ENCODE measurements at places on chromosomes 11 and 22. TPM values are rescaled to one million over a fixed set of nuclear protein-coding genes. Genes with fewer than 3 reads are reported as not detected.

DNA sequence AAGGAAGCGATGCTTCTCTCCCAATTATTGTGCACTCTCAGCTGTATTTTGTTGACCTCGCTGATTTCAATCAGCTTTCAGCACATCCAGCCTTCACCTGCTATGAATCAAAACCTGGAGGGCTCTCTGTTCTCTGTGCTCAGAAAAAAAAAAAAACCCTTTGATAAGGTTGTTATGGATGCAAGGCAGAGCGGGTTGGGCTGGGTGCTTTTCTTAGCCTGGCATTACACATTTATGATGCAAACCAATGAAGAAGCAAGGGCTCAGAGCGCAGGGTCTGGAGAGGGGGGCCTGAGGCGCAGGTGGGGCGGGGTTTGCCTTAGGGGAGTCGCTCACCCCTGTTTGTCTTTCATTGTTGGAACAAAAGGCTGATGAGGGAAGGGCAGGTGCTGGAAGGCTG is 86.0 kb upstream of the CADM1 start:
- DNase-seq, result no peak

DNA sequence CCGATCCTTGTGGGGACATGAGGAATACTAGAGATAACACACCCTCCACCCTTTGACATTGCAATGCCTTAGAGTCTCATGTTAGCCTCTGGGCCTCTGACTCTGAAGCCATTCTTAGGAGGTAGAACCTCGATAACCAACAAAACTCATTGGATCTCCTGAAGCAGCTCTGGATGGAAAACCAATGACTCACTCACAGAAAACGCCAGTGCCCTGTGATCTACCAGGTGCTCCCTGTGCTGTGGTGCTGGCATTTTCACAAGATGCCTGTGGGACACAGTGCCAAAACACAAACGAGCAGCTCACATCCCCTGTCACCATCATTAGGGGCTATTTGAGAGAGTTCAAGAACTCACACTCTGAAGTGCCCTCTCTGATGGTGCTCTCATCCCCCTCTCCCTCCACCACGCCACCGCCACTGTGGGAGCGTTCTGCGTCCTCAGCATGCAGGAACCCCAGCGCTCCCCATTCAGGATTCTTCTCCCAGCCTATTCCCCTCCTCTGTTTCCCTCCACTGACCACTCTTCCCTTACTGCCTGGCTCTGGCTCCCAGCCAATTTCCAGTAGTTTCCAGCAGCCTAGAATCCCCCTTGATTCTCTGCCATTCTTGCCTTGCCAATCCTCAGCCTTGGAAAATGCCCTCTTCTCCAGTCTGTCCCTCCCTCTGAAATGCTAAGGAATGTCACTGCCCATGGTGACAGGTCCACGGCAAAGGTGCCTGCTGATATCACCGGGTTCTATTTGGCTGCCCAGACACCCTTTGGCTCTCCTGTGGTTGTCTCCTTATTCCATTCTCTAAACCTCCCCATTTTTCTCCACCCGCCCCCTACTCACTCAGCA is 4.7 kb upstream of the POLD4 start:
- DNase-seq, result peak; percentile 54

The OTOG gene
- not detected for total RNA-seq

- no peak for DNase-seq
Observed at GRCh38 chr22:38419121-38419857, 35.7 kb downstream of the KCNJ4 start.

The TMPRSS13 gene
- total RNA-seq, result not detected

The OR52E8 gene
- total RNA-seq, result not detected

- DNase-seq, result no peak
Observed at GRCh38 chr11:115184901-115185300, 319.3 kb downstream of the CADM1 start.

The RAB39A gene
- not detected for total RNA-seq

The CCDC81 gene
- total RNA-seq, result 26.8 TPM

The ZNF280B gene
- 1.6 TPM for total RNA-seq

The RIC3 gene
- not detected for total RNA-seq

GRCh38 chr11:36711104-36711825 is 113.2 kb upstream of the RAG2 start:
- no peak for DNase-seq

- no peak for DNase-seq
Observed at GRCh38 chr22:39300186-39300830, 19.1 kb downstream of the RPL3 start.

DNA sequence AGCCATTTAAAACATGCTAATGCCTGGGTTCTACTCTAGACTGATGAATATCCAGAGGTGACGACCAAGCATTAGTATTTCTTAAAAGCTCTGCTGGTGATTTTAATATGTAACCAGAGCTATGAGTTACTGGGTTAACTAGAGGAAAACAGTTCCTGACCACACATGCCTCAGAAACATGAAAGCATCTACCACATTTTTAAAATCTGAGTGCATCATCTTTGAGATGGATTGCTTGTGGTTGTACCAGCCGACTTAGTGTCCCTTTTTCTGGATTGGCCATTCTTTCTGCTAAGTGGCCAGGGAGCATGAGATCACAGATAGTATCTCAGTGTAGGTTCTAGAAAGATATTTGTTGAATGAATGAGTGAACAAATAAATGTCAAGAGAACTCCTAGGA is 152.4 kb downstream of the NTM start:
- DNase-seq, result no peak

The NUDT22 gene
- total RNA-seq, result 43.6 TPM

DNA sequence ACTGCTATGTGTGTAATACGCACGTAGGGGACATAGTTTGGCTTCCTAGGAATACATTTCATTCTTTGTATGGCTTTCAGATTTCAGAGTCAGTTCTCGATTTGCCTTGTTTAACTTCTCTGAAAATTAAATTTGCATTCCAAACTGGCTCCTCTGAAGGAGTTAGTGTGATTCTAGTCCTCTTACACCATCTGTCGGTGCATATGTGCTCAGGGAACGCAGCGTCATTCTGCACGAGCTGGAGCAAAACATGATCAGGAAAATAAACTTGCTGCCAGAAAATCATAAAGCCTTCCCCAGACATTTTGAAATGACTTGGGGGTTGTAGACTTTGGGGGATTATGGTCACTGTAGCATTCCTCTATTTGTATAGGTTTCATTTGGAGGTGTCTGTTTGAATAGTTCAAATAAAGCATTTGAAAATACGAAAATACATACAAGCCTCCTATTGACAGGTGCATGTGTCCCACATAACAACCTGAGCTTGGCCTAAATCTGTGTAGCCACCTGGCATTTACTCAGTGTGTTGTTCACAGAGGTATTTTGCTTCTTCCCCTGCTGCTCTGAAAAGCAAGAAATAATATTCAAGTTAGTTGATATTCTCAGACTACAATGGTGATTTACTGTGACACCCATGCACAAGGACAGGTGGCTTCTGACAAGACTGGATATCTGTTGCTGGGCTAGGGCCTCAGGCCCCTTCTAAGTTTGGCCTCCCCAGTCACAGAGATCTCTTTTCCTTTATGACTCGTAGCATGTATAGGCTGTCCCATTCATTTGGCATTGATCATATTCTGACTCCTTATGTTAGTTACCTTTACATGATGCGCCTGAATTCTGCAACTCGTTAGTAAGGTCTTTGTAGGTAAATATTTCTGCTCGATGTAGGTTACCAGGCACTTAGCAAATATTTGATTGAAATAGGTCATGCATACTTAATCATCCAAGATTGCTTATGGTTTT is 81.6 kb upstream of the SORL1-AS1 start:
- peak; percentile 32 for DNase-seq

- no peak for DNase-seq
Observed at GRCh38 chr11:108293229-108293628, 70.4 kb downstream of the ATM start.

The POU2AF1 gene
- total RNA-seq, result not detected

DNA sequence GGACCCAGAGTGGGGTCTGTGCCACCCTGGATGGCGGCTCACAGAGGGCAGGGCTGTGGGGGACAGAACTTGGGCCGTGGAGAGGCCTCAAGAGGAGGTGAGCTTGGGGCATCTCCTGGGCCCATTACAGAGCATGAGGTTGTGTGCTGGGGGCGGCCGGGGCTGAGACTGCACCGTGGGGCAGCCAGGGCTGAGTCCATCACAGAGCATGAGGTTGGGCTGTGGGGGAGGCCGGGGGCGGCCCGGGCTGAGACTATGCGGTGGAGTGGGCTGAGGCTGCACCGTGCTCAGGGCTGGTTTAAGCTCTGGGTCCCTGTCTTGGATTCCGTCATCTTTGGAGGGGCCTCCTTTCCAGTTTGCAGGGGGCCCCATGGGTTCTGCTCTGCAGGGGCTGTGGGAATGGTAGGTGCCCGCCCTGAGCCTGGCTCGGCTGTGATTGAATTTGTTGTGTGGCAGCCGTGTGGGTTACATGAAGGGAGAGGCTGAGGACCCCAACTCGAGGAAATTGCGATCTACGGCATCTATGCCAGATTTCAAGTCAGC is 38.1 kb upstream of the MUC5AC start:
- no peak for DNase-seq

- DNase-seq, result no peak
Observed at GRCh38 chr11:122007601-122008071, 108.4 kb downstream of the BLID start.

- DNase-seq, result peak; percentile 9
Observed at GRCh38 chr22:37121887-37122591, 12.5 kb upstream of the TMPRSS6 start.

GRCh38 chr11:75270896-75271418 is 30.4 kb downstream of the TPBGL start:
- peak; percentile 20 for DNase-seq

The ABTB2 gene
- 3.9 TPM for total RNA-seq

- DNase-seq, result no peak
Observed at GRCh38 chr11:133762538-133762937, 82.8 kb downstream of the SPATA19 start.

DNA sequence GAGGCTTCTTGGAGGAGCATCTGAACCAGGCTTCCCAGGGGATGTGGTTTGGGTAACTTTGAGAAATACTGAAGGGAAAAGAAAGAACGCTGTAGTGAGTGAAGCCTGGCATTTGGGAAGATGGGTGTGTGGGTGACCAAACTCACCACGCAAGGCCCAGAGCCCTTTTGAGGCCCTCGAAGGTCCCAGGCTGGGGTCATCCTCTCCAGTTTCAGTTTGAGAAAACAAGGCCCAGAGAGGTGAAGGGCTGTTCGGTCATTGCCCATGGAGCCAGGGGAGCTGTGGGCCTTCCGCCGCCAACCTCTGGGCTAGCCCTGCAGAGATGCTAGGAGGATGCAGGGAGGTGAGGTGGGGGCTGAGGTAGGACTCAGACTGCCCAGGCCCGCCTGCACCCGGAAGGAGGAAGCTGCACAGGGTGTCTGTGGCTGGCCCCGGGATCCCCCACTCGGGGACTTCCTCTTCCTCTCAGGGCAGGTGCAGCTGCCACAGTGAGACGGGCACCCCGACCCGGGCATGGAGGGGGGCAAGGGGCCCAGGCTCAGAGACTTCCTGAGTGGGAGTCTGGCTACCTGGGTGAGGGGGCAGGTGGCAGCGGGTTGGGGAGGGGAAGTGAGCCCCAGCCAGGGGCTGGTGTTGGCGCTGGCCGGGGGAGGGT is at the start of gene CCDC88B:
CCDC88B (plus strand) TSS at position 451 of the 655 bp plus-strand sequence; CDS start at position 514, 63 bp downstream.
- DNase-seq, result no peak

GRCh38 chr11:131944736-131945135 is 574.3 kb downstream of the NTM start:
- peak; percentile 33 for DNase-seq
